ENCODE measurements at places on chromosomes 7 and 10.

- H3K4me1 ChIP-seq: peaks cover 37% of the 10 kb centered on the region
- no peaks in the 10 kb centered on the region for H3K27me3 ChIP-seq
- no peak for DNase-seq
- H3K36me3 ChIP-seq: peaks cover 3% of the 10 kb centered on the region
Observed at GRCh38 chr10:13700473-13701144, 113.8 kb downstream of the PRPF18 start.

DNA sequence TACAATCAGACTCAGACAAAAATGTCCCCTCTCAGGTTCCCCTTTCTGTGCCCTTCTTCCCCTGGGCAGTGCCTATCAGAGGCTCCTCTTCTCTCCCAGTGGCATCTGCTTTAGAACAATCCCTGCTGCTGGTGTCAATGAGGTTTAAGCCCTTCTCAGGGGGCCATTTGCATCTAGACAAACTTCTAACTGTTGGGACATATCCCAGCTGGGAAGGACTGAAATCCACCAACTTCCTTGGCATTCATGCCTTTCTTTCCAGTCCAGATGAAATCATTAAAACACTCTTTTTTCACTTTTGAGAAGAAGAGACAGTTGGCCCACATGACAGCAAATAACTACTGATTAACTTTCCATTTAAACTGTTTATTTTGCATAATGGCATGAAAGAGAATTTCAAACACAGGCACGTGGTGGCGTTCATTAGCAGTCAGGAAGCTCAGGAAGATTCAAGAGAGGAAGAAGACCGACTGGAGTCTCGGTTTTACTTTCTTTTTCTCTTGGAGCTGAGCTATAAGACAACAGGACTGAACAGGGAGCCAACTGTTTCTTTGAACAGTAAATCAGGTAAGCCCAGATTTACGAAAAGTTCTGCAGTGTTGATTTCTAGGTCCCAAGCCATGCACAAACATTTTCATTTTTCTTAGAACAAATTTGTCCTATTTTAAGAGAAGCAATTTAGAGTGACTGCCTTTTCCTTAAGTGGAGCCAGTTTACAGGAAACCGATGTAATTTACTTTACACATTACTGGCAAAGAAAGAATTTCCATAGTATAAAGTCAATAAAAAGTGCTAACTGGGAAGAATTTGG lies at the start of gene GIMAP2:
TSS of gene GIMAP2 (plus strand) at position 488 of the 811 bp plus-strand sequence. CDS start 1,354 bp downstream, outside the sequence.
- H3K4me1 ChIP-seq: no peaks in the 10 kb centered on the region
- no peaks in the 10 kb centered on the region for H3K27me3 ChIP-seq
- no peak within 1 kb of the TSS for H3K4me3 ChIP-seq
- no peak within 1 kb of the TSS for H3K27ac ChIP-seq
- H3K36me3 ChIP-seq: no peaks in the 10 kb centered on the region

GRCh38 chr10:77925795-77926565 lies 575 bp downstream of the DLG5 start:
- no peaks in the 10 kb centered on the region for H3K27me3 ChIP-seq
- no peaks in the 10 kb centered on the region for H3K36me3 ChIP-seq
- H3K27ac ChIP-seq: peak overlapping the region; percentile 74
- peaks cover 26% of the 10 kb centered on the region for H3K4me1 ChIP-seq

DNA sequence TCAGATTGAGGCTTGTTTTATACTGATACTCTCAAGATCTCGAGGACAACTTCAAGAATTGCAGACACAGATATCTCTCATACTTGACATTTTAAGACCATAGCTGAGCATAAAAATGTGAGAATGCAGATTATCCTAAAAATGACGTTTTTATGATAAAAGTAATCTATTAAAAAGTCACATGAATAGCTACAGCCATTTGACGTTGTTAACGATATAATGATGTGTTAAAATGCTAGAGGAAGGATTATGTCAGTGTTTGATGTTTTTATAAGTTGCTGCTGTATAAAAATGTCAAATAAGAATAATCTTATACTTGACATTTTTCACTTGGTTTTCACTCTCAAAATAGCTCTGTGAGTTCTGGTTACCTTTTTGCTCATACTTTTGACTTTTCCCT lies 67.1 kb upstream of the NPVF start:
- no peaks in the 10 kb centered on the region for H3K36me3 ChIP-seq
- H3K27me3 ChIP-seq: no peaks in the 10 kb centered on the region
- DNase-seq: no peak
- no peak overlapping the region for H3K27ac ChIP-seq
- no peak overlapping the region for H3K4me3 ChIP-seq
- no peaks in the 10 kb centered on the region for H3K4me1 ChIP-seq

DNA sequence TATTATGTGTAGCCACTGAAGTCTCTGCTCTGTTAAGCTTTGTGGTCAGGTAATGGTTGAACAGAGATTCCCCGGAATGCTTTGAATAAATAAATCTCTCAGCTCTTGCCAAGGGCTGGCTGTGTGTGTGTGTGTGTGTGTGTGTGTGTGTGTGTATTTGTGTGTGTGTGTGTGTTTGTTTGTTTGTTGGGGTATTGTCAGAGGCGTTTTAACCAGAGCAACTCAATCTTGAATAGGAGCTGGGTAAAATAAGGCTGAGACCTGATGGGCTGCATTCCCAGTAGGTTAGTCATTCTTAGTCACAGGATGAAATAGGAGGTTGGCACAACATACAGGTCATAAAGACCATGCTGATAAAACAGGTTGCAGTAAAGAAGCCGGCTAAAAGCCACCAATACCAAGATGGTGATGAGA lies 256.2 kb upstream of the CACNA2D1 start:
- peaks cover 19% of the 10 kb centered on the region for H3K4me1 ChIP-seq
- H3K27me3 ChIP-seq: no peaks in the 10 kb centered on the region
- DNase-seq: no peak

DNA sequence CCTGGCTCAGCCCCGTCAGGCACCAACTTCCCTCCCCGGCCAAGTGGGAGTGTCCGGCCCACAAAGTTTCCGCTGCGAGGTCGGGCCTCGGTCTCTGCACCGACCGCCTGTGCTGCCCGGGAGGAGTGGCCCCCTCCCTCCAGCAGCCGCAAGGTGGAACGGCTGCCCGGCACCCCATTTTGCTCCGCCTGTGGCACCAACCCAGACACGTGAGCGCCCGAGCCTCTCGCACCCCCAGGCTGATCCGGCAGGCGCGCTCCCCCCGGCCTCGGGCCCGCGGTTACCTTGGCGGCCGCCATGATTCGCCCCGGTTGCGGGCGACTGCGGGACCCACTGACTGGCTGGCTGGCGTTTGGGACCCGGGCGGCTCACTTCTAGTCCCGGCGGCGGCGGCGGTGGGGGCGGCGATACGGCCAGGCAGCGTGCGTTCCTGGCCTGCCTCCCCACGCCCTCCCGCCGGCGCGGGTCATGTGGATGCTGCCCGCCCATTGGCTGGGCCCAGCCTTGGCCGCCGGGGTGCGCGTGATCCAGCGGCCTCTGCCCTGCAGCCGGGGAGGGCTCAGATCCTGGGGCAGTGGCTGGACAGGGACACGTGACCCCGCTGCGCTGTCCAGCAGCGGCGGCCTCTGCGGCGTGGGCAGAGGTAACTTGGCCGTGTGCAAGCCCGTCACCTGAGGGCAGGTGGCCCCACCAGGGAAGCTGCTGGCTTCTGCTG lies at the start of gene SLC25A13:
TSS of gene SLC25A13 (minus strand) at position 441 of the 715 bp plus-strand sequence. CDS start at position 299, 142 bp downstream.
- peak within 1 kb of the TSS; percentile 90 for H3K4me3 ChIP-seq
- DNase-seq: peak; percentile 95
- no peaks in the 10 kb centered on the region for H3K27me3 ChIP-seq
- no peaks in the 10 kb centered on the region for H3K36me3 ChIP-seq
- H3K27ac ChIP-seq: peak within 1 kb of the TSS; percentile 89
- peaks cover 14% of the 10 kb centered on the region for H3K4me1 ChIP-seq

GRCh38 chr7:98420966-98421612 lies 20.2 kb upstream of the BAIAP2L1 start:
- DNase-seq: peak; percentile 85
- H3K4me1 ChIP-seq: peaks cover 38% of the 10 kb centered on the region
- no peak overlapping the region for H3K27ac ChIP-seq
- H3K4me3 ChIP-seq: no peak overlapping the region

- no peaks in the 10 kb centered on the region for H3K4me1 ChIP-seq
- H3K36me3 ChIP-seq: peaks cover 2% of the 10 kb centered on the region
- no peaks in the 10 kb centered on the region for H3K27me3 ChIP-seq
- no peak overlapping the region for H3K27ac ChIP-seq
- H3K4me3 ChIP-seq: no peak overlapping the region
- DNase-seq: peak; percentile 36
Observed at GRCh38 chr10:68576118-68576517, 16.0 kb downstream of the TET1 start.

GRCh38 chr10:127044186-127044585 lies 139.0 kb downstream of the DOCK1 start:
- H3K4me1 ChIP-seq: 0 out of 2 replicates have a peak, but pooled peaks cover 6% of the 10 kb centered on the region
- H3K27me3 ChIP-seq: no peaks in the 10 kb centered on the region
- DNase-seq: peak; percentile 47
- H3K36me3 ChIP-seq: peaks cover 3% of the 10 kb centered on the region

- H3K4me1 ChIP-seq: 0 out of 2 replicates have a peak, but pooled peaks cover 6% of the 10 kb centered on the region
- H3K4me3 ChIP-seq: no peak overlapping the region
- no peaks in the 10 kb centered on the region for H3K36me3 ChIP-seq
- H3K27ac ChIP-seq: no peak overlapping the region
Observed at GRCh38 chr7:99275496-99275895, 2.9 kb downstream of the MYH16 start.

- H3K4me3 ChIP-seq: no peak overlapping the region
- H3K4me1 ChIP-seq: 0 out of 2 replicates have a peak, but pooled peaks cover 5% of the 10 kb centered on the region
- H3K27ac ChIP-seq: no peak overlapping the region
- H3K27me3 ChIP-seq: no peaks in the 10 kb centered on the region
- no peaks in the 10 kb centered on the region for H3K36me3 ChIP-seq
Observed at GRCh38 chr10:113304726-113305125, 248.1 kb upstream of the HABP2 start.

GRCh38 chr7:73482746-73483145 lies 39.3 kb downstream of the BAZ1B start:
- H3K4me1 ChIP-seq: no peaks in the 10 kb centered on the region
- DNase-seq: no peak
- H3K27me3 ChIP-seq: no peaks in the 10 kb centered on the region
- H3K27ac ChIP-seq: no peak overlapping the region
- no peak overlapping the region for H3K4me3 ChIP-seq

DNA sequence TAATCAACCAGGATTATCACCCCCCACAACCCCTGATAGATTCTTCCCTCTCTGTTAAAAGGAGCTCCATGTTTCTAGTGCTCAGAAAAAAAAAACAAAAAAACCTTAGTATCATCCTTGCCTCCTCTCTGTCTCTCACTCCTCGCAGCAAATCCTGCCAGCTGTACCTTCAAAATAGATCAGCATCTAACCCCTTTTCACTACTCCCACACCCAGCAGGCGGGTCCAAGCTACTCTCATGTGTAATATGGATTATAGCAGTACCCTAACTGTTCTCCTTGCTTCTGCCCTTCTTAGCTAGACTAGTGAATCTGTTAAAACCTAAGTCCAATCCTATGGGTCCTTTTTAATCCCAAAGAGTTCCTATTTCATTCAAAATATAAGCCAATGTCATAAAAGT lies 667.4 kb downstream of the MAGI2 start:
- no peaks in the 10 kb centered on the region for H3K36me3 ChIP-seq
- H3K27me3 ChIP-seq: no peaks in the 10 kb centered on the region
- no peak overlapping the region for H3K4me3 ChIP-seq

- H3K27ac ChIP-seq: no peak overlapping the region
- H3K4me1 ChIP-seq: peaks cover 20% of the 10 kb centered on the region
- H3K4me3 ChIP-seq: no peak overlapping the region
- H3K27me3 ChIP-seq: no peaks in the 10 kb centered on the region
- no peak for DNase-seq
- no peaks in the 10 kb centered on the region for H3K36me3 ChIP-seq
Observed at GRCh38 chr7:121440857-121441503, 44.9 kb upstream of the FAM3C start.

- H3K27me3 ChIP-seq: peaks cover 2% of the 10 kb centered on the region
- H3K4me1 ChIP-seq: peaks cover 11% of the 10 kb centered on the region
- no peaks in the 10 kb centered on the region for H3K36me3 ChIP-seq
- H3K27ac ChIP-seq: no peak overlapping the region
- peak overlapping the region; percentile 17 for H3K4me3 ChIP-seq
- DNase-seq: peak; percentile 13
Observed at GRCh38 chr10:31320550-31321211, 1.7 kb downstream of the ZEB1 start.

DNA sequence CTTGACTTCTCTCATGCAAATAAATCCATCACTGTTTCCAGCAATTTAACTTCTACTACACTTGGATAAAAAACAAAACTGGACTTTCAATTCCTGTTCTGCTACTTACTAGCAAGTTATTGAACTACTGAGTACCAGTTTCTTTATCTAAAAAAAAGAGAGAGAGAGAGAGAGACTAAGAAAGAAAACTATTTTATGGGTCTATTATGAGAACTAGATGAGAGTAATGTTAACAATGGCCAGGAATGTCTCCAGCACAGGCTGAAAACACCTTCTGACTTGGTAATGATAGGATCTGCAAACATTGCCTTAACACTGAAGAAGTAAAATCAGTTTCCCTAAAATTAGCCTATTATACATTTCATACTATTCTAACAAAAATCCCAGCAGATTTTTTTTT lies 5.2 kb downstream of the TSPAN12 start:
- DNase-seq: no peak
- no peak overlapping the region for H3K27ac ChIP-seq
- peaks cover 7% of the 10 kb centered on the region for H3K4me1 ChIP-seq
- H3K36me3 ChIP-seq: no peaks in the 10 kb centered on the region

- no peaks in the 10 kb centered on the region for H3K36me3 ChIP-seq
- no peaks in the 10 kb centered on the region for H3K27me3 ChIP-seq
- H3K27ac ChIP-seq: no peak overlapping the region
- DNase-seq: no peak
- H3K4me1 ChIP-seq: no peaks in the 10 kb centered on the region
Observed at GRCh38 chr10:35896001-35896400, 253.9 kb upstream of the FZD8 start.

DNA sequence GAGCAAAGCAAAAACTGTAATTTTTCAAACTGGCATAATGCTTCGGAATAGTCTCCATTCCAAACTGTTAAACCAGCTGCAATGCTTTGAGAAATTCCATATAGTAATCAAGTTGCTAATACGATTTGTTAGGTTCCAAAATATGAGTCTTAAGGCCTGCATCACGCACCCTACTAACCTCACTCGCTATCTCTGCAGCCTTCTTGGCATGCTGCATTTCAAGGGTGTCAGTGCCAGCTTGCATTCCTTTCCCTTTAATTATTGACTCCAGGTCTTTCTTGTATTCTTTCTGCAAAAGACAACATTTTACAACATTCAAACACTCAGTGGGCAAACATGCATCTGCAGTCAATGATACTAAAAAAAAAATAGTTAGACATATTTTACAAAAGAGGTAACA lies 61.8 kb downstream of the NEBL start:
- H3K27ac ChIP-seq: no peak overlapping the region
- no peaks in the 10 kb centered on the region for H3K27me3 ChIP-seq
- no peak for DNase-seq

Measured in Caco-2 (cell line).